ENCODE measurements at places on chromosomes 16 and 17. TPM values are rescaled to one million over a fixed set of nuclear protein-coding genes. Genes with fewer than 3 reads are reported as not detected.

CLDN9 gene
- total RNA-seq: 1.7 TPM

MYH11 gene
- 2.3 TPM for total RNA-seq

EMP2 gene
- total RNA-seq: 9.2 TPM

- DNase-seq: no peak
- H3K27ac ChIP-seq: no peak overlapping the region
- H3K36me3 ChIP-seq: no peaks in the 10 kb centered on the region
- H3K27me3 ChIP-seq: no peaks in the 10 kb centered on the region
Observed at GRCh38 chr17:18138065-18138749, 29.7 kb downstream of the MYO15A start.

- H3K4me3 ChIP-seq: no peak overlapping the region
- H3K27me3 ChIP-seq: no peaks in the 10 kb centered on the region
Observed at GRCh38 chr17:40960144-40960543, 6.6 kb downstream of the KRT39 start.

DNA sequence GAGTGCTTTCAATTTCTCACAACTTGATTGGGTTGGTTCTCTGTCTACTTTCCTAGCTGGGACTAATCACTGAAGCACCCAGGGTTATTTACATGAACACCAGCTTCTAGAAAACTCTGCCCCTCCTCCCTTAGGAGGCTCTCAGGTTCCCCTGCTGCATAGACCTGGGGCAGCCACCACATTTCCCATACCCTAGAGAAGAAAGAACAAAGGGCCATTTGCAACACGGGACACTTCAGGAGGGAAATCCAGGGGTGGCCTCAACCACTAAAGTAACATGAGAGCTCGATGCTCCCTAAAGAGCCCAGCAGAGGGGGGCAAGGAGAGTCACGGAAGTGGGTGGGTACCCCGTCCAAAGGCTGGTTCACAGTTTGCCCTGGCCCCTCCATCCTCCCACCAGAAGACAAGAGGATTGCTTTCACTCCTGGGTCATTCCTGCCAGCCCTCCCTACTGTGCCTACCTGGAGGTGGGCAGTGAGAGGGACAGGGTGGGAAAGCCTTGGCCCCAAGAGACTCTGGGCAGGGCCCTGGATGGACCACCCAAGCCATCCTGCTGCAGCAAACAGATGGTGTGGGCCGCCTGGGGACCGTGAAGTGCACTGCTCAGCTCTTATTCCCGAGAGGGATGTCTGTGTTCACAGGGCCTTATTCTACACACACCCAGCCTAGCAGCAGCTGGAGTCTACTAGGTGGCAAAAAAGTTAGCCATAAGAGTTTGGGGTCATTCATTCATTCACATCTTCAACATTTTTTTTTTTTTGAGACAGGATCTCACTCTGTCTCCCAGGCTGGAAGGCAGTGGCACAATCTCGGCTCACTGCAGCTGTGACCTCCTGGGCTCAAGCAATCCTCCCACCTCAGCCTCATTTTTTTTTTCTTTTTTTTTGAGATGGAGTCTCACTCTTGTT lies 392.1 kb downstream of the SOX9 start:
- H3K27me3 ChIP-seq: no peaks in the 10 kb centered on the region
- H3K27ac ChIP-seq: no peak overlapping the region
- H3K4me1 ChIP-seq: peaks cover 37% of the 10 kb centered on the region
- no peak for DNase-seq

GRCh38 chr17:565521-565920 lies 149.1 kb downstream of the VPS53 start:
- H3K27me3 ChIP-seq: no peaks in the 10 kb centered on the region
- peaks cover 13% of the 10 kb centered on the region for H3K36me3 ChIP-seq
- no peak for DNase-seq
- H3K27ac ChIP-seq: no peak overlapping the region
- no peak overlapping the region for H3K4me3 ChIP-seq

DNA sequence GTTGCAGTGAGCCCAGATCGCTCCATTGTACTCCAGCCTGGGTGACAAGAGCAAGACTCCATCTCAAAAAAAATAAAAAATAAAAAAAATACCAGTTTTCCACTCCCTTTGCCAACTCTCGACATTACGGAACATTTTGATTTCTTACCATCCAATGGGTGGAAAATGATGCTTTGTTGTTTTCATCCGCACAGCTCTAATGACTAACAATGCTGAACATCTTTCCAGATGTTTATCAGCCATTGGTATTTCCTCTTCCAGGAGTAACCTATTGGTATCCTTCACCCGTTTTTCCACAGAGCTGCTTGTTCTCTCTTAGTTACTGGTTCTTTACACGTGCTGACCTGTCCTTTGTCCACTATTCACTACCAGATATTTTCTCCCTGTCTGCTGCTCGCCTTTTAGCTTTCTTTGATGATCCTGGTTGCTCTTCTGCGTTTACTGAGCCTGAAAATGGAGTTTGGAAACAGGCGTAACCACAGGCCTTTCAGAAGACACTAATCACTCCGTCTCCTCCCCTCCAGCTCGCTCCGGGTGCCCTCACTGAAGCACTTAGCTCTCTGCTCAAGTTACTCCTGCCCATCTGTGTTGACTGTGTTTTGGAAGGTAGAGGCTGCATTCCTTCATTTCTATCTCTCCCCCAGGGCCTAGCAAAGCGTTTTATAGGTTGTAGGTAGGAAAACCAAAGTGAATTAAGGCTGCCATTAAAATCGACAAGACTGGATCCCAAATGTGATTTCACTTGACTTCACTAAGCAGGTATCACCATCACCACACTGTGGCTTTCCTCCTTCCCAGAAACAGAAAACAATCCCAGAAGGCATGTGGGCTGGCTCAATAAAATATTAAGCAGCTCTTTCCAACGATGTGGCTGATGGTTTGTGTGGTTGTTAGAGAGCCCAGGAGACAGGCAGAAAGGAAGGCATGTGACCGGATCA lies 8.9 kb downstream of the SHPK start:
- H3K36me3 ChIP-seq: peaks cover 45% of the 10 kb centered on the region
- no peaks in the 10 kb centered on the region for H3K27me3 ChIP-seq
- H3K4me1 ChIP-seq: no peaks in the 10 kb centered on the region
- no peak overlapping the region for H3K27ac ChIP-seq
- no peak overlapping the region for H3K4me3 ChIP-seq

DNA sequence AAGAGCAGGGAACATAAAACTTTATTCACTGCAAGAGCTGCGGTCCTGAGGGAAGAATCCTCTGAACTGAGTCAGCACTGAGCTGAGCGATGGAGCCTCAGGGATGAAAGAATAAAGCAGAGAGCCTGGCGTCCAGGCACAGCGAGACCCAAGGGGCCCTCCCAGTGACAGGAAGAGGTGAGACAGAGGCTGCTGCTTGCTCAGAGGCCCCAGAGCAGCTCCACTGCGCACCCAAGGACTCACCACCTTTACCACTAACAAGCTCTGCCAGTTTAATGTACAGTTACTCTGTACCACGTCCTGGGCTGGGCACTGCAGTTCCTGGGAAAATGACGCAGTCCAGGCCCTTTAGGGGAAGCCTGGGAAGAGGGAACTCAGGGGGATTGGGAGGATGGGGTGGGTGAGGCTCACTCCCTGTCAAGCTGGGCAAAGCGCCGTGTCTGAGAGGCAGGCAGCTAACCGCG lies 5.6 kb downstream of the GFAP start:
- no peaks in the 10 kb centered on the region for H3K36me3 ChIP-seq
- H3K27ac ChIP-seq: no peak overlapping the region
- no peak for DNase-seq
- no peaks in the 10 kb centered on the region for H3K27me3 ChIP-seq
- H3K4me1 ChIP-seq: peaks cover 4% of the 10 kb centered on the region

DNA sequence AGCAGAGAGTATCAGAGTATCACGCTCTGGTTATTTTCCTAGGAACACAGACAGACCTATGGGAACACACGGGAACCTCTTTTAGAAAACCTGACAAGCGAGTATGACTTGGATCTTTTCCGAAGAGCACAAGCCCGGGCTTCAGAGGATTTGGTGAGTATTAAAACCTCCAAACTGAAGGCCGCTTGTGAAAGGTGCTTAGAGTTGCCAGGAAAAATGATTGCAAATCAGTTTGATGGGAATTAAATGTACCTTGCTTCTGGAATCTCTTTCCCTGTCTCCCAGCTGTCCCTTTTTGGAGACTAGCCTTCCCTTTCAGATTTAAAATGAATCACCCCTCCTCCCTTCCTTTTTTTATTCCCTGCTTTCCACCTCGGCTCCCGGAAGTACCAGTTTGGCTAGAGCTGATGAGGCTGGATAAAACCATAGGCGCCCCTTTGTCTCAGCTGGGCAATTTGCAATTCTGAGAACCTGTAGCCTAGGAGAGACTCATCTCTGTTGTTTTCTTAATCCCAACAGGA lies 27.3 kb downstream of the KAT7 start:
- peaks cover 5% of the 10 kb centered on the region for H3K36me3 ChIP-seq
